ENCODE measurements at places on chromosomes 1 and 21.

GRCh38 chr1:2045468-2046173, 4.6 kb upstream of the PRKCZ start:
- DNase-seq, result no peak

DNA sequence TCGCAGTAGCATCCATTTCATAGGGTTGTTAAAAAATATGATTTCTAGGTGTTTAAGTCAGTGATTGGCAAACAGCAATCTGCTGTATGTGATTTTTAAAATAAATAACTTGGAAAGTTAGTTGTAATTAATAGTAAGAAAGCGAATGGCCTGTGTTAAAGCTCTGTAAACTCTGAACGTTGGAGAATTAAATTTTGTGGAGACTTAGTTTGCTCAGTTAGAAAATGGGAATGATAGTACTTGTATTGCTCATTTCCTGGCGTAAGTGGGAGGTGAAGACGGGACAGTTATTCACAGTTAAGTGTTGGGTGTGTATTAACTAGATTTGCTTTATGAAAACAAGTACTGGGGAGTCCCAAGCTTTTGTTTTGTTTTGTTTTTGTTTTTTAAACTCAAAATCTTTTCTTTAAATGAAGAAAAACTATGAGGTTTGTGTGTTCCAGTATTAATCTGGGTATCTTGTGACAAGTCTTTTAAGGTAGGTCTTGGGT, 995 bp downstream of the CACYBP start:
- no peak for DNase-seq

DNA sequence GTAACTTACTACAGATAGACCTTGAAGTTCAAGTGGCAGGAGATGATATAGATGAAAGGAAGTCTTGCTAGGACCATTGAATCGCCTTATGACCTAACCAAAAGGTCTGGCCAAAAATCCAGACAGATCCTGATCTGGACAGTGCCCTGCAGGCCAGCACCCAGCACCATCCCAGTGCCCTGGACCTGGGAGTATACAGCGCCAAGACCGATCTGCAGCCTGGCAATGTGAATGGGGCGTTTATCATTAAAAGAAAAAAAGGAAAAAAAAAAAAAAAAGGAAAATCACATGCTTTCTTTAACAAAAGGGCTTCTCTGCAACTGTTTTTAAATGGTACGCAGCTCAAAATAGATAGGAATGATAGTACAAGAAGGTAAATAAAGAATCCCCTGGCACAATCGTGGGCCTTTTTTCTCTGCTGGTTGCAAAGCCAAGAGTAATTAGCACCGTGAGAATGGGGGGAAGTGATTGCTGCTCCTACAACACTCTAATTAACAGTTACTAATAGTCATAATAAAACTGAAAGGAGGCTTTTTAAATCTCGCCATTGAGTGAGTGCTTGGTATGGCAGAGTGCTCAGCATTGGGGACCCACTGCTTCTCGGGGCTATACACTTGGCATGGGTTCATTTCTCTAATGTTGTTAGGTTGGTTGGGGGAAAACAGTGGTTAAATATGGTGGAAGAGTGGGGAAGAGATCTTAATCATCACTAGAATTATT, 146.7 kb downstream of the KAZN start:
- DNase-seq, result no peak

- no peak for DNase-seq
Observed at GRCh38 chr1:116318897-116319296, 54.1 kb upstream of the ATP1A1 start.

GRCh38 chr21:38770660-38771059, 35.1 kb upstream of the ETS2 start:
- DNase-seq, result no peak

DNA sequence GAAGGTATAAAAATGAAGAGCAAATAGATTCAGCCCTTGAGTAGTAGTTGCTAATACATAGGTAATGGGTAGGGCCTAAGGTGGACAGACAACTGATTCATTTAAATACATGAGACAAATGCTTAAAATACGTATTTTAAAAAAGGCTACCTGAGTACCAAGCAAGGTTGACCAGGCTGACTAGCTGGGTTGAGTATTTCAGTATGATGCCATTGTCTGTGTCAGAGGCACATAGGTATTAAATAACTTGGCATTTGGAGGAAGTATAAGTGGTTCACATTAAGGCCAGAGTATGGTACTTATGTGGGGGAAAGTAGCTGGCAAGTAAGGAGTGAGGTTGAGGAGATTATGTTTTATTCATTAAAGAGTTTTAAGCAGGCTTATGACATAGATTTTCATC, 19.4 kb downstream of the NEK7 start:
- no peak for DNase-seq

DNA sequence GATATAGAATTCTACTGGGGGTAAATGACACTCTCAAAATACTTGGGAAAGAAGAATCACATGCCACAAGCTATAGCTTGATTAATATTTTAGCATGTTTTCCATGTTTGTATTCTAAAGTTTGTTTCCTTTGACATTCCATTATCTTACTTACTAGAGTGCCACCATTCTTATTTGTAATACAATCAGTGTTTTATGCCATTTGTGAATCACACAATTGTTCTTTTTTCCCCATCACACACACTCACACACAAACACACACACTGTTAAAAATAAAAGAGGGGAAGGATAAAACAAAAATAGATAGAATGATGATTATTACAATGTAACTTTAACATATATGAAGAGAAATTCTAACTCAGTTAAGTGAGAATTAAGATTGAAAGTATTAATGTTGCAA, 16.0 kb upstream of the TEKT2 start:
- DNase-seq, result no peak

GRCh38 chr1:180581635-180582039, 22.9 kb downstream of the OVAAL start:
- DNase-seq, result no peak

- no peak for DNase-seq
Observed at GRCh38 chr1:24745711-24746413, 615 bp downstream of the CLIC4 start.

GRCh38 chr1:67674260-67675011, 10.6 kb upstream of the GADD45A start:
- peak; percentile 23 for DNase-seq

- DNase-seq, result no peak
Observed at GRCh38 chr1:67371681-67372080, 58.5 kb downstream of the SERBP1 start.

- DNase-seq, result peak; percentile 55
Observed at GRCh38 chr1:167401260-167401873, 117.0 kb downstream of the CD247 start.

DNA sequence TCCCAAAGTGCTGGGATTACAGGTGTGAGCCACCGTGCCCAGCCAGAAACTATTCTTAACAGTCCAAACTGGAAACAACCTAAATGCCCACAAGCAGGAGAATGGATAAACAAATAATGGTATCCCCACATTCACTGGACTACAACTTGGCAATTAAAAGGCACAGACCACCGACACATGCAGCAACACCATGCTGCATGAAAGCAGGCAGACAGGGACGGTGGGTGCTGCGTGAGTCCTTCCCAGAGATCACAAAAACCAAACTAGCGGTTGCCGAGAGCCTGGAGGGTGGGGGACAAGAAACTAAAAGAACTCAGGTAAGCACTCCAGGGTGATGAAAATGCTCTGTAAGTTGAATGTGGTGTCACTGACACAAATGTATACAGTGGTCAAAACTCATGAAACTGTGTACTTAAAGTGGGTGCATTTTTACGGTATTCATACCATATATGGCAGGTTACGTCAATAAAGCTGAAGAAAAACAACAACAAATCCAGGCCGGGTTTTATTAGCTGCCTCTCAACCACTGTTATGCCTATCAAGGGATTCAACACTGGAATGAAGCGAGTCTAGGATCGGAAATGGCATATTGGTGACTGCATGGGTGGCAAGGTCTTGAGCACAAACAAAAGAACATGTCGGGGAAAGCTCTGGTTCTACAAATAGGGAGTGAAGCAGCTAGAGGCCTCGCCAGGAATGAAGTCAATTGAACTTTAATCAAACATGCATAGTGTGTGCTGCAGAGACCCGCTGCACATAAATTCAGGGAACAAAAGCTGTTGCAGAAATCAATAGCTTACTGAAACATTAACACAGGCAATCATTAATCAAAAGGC, 52.4 kb downstream of the SLC45A1 start:
- DNase-seq, result no peak

DNA sequence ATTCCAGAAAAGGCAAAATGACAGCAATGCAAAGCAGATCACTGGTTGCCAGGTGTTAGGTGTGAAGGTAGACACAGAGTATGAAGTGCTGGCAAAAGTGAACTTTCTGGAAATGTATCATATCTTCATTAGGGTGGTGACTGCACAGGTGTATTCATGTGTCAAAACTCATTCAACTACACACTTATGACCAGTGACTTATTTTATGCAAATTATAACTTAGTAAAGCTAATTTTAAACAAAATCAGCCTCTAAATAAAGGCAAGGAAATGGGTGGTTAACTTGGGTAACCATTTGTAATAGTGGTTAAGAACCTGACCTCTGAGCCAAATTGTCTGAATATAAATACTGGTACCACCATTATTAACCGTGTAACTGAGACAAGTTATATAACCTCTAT, 7.4 kb downstream of the COP1 start:
- no peak for DNase-seq

DNA sequence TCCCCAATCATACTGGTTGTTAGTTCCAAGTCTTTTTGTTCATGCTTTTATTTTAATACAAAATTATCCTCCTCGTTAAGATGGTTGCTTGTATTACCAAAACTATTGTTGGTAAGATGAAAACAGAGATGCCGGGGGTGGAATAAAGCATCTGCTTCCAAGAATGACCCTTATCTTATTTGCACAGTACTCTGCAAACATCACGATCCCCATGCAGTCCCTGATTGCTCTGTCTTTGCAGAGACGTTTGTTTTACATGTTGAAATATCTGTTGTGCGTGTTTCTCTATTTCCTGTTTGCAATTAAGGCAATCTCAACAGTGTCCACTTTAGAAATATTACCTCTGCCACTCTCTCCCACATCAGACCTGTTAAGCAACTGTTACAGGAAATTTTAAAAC, 141.3 kb upstream of the NCAM2 start:
- no peak for DNase-seq

GRCh38 chr1:210232511-210233215, at the start of gene SERTAD4:
TSS of gene SERTAD4 (plus strand) at chr1:210232796. CDS start at chr1:210237961, 5,165 bp downstream.
- no peak for DNase-seq

- DNase-seq, result no peak
Observed at GRCh38 chr1:204321665-204322064, 38.1 kb downstream of the PLEKHA6 start.

GRCh38 chr1:203131548-203132200, 4.1 kb downstream of the ADORA1 start:
- no peak for DNase-seq

DNA sequence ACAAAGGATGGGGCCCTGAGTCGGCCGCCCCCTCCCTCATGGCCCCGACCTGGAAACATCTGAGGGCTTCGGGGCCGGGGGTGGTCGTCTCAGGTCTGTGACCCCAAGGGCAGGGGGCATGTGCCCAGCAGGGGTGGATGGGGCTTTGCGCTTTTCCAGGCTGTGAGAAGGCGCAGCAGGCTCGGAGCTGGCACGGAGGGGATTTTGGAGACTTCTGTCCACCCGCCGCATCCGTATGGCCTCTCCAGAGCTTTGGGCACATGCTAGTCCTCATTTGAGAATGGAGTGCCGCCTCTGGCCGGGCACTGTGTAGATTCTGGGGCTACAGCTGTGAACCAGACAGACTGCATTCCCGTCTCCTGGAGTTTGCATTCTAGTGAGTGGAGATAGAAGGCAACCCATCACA, 66.1 kb upstream of the WNT4 start:
- DNase-seq, result no peak

DNA sequence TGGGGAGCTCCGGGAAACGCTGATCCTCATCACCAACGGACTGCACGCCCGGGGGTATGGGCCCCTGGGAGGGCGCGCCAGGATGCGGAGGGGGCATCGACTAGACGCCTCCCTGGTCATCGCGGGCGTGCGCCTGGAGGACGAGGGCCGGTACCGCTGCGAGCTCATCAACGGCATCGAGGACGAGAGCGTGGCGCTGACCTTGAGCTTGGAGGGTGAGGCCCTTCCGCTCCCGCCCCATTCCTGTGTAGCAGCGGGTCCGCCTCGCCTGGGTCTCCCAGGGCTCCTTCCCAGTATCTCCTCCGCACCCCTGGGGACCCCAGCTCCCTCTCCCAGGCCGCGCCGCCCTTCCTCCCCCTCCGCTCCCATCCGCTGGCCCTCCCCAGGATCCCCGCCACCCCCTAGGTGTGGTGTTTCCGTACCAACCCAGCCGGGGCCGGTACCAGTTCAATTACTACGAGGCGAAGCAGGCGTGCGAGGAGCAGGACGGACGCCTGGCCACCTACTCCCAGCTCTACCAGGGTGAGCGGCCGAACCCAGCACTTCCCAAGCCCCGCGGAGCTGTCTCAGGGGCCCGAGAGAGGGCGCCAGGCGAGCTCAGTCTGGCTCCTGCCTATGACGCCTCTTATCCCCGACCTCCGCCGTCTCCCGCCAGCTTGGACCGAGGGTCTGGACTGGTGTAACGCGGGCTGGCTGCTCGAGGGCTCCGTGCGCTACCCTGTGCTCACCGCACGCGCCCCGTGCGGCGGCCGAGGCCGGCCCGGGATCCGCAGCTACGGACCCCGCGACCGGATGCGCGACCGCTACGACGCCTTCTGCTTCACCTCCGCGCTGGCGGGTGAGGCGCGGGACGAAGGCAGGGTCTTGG, 5.0 kb downstream of the HAPLN2 start:
- DNase-seq, result peak; percentile 26

- DNase-seq, result no peak
Observed at GRCh38 chr1:201226859-201227488, 36.4 kb downstream of the IGFN1 start.

GRCh38 chr1:160307118-160307791, 22.3 kb upstream of the PEX19 start:
- DNase-seq, result no peak

DNA sequence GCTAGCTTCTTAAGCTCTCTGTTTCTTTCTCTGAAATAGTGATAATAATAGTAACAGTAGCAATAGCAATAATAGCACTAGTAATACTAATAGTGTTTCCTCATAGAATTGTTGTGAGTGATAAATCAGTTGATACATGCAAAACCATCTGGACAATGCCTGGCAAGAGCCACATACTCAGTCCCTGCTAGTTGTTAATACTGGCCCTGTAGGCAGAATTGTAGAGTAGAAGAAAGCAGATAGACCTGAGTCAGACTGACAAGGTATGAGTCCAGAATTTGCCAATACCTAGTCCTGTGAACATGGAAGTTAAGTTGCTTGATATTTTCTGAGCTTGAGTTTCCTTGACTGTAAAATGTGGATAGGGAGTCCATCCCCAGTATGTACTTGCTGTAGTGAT, 171.9 kb downstream of the C1orf21 start:
- no peak for DNase-seq

DNA sequence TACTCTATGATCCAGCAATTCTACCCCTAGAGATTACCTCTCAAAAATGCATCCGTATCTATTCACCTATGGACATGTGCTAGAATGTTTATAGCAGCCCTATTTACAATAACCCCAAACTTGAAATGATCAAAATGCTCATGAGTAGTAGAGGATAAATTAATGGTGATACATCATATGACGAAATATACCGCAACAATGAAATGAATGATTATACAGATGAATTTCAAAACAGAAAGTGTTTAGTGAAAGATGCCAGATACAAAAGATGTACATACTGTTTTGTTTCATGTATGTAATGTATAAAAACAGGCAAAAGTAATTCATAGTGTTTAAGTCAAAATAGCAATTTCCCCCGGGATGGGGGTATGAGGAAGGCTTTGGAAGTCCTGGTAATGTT, 91.0 kb upstream of the CD55 start:
- DNase-seq, result no peak

- no peak for DNase-seq
Observed at GRCh38 chr1:35316264-35316663, 47.8 kb downstream of the ZMYM4 start.

- DNase-seq, result no peak
Observed at GRCh38 chr1:78284354-78284753, 206.4 kb upstream of the PTGFR start.

GRCh38 chr1:8394456-8395321, 76.8 kb downstream of the SLC45A1 start:
- DNase-seq, result no peak
